Stomach (tissue), 19 donors: ENCODE measurements at places on chromosomes 7 and 10.

DNA sequence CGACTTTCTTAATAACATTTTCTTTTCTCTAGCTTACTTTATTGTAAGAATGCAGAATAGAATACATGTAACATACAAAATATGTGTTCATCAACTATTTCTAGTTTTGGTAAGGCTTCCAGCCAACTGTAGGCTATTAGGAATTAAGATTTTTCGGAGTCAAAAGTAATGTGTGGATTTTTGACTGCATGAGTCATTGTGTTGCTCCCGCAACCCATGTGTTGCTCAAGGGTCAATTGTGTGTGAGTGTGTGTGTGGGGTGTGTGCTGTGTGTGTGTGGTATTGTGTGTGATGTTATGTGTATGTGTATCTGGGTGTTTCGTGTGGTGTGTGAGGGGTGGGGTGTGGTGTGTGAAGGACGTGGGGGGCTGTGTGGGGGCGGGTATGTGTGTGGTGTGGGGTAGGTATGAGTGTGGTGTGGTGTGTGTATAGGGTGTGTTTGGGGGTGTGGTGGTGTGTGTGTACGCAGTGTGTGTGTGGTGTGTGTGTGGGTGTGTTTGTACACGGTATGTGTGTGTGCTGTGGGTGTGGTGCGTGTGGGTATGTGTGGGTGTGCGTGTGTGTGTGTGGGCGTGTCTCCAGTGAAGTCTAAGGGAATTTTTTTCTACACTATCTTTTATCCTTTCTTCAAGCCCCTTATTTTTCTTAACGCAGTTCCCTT is 60.5 kb downstream of the RSU1 start:
- H3K27me3 ChIP-seq: no peaks in the 10 kb centered on the region
- H3K36me3 ChIP-seq: peaks cover 38% of the 10 kb centered on the region
- no peak for DNase-seq
- no peaks in the 10 kb centered on the region for H3K4me1 ChIP-seq

DNA sequence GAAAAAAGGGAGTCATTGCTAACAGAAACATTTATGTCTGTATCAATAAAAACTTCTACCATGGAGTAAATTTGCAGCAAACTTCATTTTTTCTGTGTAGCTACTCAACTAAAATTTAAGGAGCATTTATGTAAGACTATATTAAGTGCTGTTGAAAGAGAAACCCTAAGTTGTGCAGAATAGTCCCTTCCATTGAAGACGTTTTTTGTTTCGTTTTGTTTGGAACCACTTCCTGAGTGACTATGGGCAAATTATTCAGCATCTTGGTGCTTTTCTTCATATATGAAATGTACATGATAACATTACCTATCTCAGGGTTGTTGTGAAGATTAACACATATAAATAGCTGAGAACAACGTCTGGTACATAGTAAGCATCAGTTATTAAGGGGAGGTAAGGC is 24.3 kb downstream of the SEM1 start:
- H3K36me3 ChIP-seq: no peaks in the 10 kb centered on the region
- DNase-seq: no peak
- H3K4me1 ChIP-seq: no peaks in the 10 kb centered on the region
- H3K27me3 ChIP-seq: no peaks in the 10 kb centered on the region
- H3K4me3 ChIP-seq: no peak overlapping the region
- no peak overlapping the region for H3K27ac ChIP-seq

- no peaks in the 10 kb centered on the region for H3K27me3 ChIP-seq
- no peak overlapping the region for H3K4me3 ChIP-seq
- no peaks in the 10 kb centered on the region for H3K36me3 ChIP-seq
Measured at GRCh38 chr7:103524042-103524907, 78.3 kb upstream of the SLC26A5 start.

- no peaks in the 10 kb centered on the region for H3K36me3 ChIP-seq
- DNase-seq: peak; percentile 41
- H3K4me1 ChIP-seq: no peaks in the 10 kb centered on the region
- H3K27me3 ChIP-seq: no peaks in the 10 kb centered on the region
- H3K4me3 ChIP-seq: no peak overlapping the region
Measured at GRCh38 chr10:20608503-20608902, 288.6 kb downstream of the NEBL start.

DNA sequence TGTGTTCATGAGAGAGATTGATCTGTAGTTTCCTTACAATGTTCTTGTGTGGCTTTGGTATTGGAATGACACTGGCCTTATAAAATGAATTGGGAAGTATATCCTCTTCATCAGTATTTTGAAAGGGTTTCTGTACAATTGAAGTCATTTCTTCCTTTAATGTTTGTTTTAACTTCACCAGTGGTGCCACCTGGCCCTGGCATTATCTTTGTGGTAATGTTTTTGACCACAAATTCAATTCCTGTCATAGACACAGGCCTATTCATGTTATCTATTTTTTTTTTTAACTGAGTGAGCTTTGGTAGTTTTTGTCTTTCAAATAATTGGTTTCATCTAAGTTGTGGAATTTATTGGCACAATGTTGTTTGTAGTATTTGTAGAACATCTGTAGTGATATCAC is 127.7 kb downstream of the CDK14 start:
- no peaks in the 10 kb centered on the region for H3K27me3 ChIP-seq
- no peak for DNase-seq
- H3K36me3 ChIP-seq: no peaks in the 10 kb centered on the region
- H3K4me1 ChIP-seq: peaks cover 61% of the 10 kb centered on the region
- H3K27ac ChIP-seq: peak overlapping the region; percentile 78

GRCh38 chr7:55117286-55117685 is 98.5 kb downstream of the EGFR start:
- H3K4me3 ChIP-seq: no peak overlapping the region
- H3K27me3 ChIP-seq: no peaks in the 10 kb centered on the region
- no peak overlapping the region for H3K27ac ChIP-seq
- no peak for DNase-seq

DNA sequence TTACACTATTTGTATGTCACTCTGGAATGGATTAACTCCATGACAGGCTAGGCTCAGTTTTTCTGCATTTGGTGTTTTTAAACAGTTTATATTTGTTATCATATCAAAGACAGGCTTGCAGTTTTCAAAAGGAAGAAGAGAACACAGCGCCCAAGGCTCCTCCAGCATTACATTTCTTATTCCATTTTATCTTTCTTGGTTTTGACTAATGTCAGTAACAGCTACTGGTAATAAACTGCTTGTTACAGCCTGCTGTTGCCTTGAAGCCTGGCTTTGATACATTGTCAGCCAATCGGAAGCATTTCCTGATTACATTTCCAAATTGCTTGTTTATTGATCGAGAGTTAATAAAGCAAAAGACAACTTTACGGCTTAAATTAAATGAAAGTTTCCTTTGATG is 166.0 kb upstream of the MDFIC start:
- H3K27ac ChIP-seq: no peak overlapping the region
- no peaks in the 10 kb centered on the region for H3K27me3 ChIP-seq
- no peaks in the 10 kb centered on the region for H3K4me1 ChIP-seq

GRCh38 chr7:124276005-124276622 is 243.2 kb upstream of the TMEM229A start:
- H3K4me3 ChIP-seq: no peak overlapping the region
- DNase-seq: no peak
- no peaks in the 10 kb centered on the region for H3K36me3 ChIP-seq
- no peaks in the 10 kb centered on the region for H3K4me1 ChIP-seq
- no peaks in the 10 kb centered on the region for H3K27me3 ChIP-seq
- no peak overlapping the region for H3K27ac ChIP-seq

DNA sequence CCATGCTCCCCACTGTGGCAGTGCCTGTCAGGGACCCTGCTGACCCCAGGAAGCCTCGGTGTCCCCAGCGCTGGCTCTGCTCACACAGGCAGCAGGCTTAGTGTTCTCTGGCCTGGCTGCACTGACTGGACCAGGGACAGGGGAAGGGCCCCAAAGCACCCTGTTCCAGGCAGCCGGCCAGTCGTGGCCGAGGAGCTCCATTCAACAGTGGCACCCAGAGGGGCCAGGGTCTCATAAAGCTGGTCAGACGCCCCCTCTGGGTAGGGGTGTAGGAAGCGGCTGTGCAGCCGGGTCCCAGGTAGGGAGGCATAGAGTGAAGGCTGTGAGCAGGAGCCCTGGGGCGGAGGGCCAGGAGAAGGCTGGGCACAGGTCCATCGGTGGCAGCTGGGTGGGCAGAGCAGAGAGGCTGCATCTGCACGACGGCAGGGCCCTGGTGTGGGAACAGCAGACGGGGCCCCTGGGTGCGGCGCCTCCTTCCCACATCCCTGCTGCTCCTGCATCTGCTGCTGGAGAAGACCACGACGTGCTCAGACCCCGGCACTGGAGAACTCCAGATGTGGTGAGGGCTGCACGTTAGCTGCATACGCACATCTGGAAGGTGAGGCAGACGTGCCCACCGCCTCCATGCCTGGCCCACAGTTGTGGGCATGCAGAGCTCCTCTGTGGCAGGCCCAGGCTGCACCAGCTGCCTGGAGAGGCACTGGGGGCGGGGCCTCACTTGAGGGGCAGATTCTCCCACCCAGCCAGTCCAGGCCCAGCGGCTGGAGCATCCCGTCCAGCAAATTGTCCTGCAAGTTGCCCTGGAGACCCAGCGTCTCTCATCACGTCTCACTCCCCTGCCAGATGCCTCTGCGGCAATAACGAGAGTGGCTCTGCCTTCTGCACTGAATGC is 25.1 kb downstream of the MNX1 start:
- DNase-seq: peak; percentile 21
- H3K27ac ChIP-seq: no peak overlapping the region
- H3K4me1 ChIP-seq: no peaks in the 10 kb centered on the region
- no peaks in the 10 kb centered on the region for H3K27me3 ChIP-seq
- peaks cover 5% of the 10 kb centered on the region for H3K36me3 ChIP-seq

GRCh38 chr10:26380815-26381214 is 57.3 kb upstream of the APBB1IP start:
- H3K27ac ChIP-seq: no peak overlapping the region
- no peak for DNase-seq

- no peaks in the 10 kb centered on the region for H3K27me3 ChIP-seq
- H3K4me1 ChIP-seq: peaks cover 14% of the 10 kb centered on the region
Measured at GRCh38 chr10:91579329-91579985, 53.4 kb downstream of the PPP1R3C start.

GRCh38 chr7:63900394-63901203 is 98.0 kb upstream of the ZNF722 start:
- H3K27me3 ChIP-seq: no peaks in the 10 kb centered on the region
- peak overlapping the region; percentile 80 for H3K27ac ChIP-seq
- H3K36me3 ChIP-seq: no peaks in the 10 kb centered on the region

DNA sequence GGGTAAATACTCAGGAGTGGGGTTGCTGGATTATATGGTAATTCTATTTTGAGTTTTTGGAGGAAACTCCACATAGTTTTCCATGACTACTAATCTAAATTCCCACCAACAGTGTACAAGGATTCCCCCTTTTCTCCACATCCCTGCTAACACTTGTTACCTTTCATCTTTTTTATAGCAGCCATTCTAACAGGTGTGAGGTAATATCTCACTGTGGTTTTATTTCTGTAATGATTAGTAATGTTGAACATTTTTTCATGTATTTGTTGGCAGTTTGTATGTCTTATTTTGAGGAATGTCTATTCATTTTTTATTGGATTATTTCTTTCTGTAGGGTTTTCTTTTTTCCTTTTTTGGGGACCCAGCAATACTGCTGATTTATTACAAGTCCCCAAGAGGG is 14.9 kb downstream of the TAF3 start:
- H3K27ac ChIP-seq: no peak overlapping the region
- no peak for DNase-seq
- no peaks in the 10 kb centered on the region for H3K27me3 ChIP-seq
- peaks cover 18% of the 10 kb centered on the region for H3K36me3 ChIP-seq
- peaks cover 8% of the 10 kb centered on the region for H3K4me1 ChIP-seq
- H3K4me3 ChIP-seq: no peak overlapping the region

- no peak for DNase-seq
- no peaks in the 10 kb centered on the region for H3K36me3 ChIP-seq
- no peak overlapping the region for H3K4me3 ChIP-seq
- no peaks in the 10 kb centered on the region for H3K27me3 ChIP-seq
- H3K27ac ChIP-seq: no peak overlapping the region
- no peaks in the 10 kb centered on the region for H3K4me1 ChIP-seq
Measured at GRCh38 chr7:92963566-92963965, 127.2 kb upstream of the CDK6 start.

DNA sequence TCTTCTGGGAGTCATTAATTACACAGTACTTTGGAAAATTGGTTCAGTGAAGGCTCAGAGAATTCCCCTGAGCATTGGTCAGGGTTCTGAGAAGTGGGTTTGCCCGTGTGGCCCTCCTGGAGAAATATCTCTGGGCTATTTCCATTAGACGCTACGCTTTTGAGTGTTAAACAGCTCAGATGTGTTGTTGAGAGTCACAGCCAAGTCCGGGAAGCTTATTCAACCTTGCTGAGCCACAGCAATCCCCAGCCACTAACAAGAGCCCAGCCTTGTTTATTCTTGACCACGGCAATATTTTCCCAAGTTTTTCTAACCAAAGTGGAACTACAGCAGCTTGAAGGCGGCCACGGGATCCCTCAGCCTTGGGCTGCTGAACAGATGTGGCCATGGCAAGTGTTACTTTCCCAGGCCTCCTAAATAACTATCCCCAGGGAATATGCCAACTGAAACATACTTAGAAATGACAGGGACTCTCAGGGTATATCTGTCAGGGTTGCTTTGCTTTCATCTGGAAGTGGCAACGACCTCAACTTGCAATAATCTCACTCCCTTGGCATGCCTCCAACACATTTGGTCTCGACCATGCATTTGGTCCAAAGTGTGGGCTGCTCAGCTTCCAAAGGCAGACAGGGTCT is 214.7 kb downstream of the EMX2 start:
- no peak for DNase-seq
- no peak overlapping the region for H3K27ac ChIP-seq
- no peaks in the 10 kb centered on the region for H3K4me1 ChIP-seq
- H3K27me3 ChIP-seq: peaks cover 18% of the 10 kb centered on the region

GRCh38 chr10:29535778-29536453 is 98.9 kb downstream of the SVIL start:
- peak; percentile 39 for DNase-seq
- no peaks in the 10 kb centered on the region for H3K27me3 ChIP-seq
- H3K4me1 ChIP-seq: peaks cover 45% of the 10 kb centered on the region
- no peak overlapping the region for H3K4me3 ChIP-seq

- H3K27me3 ChIP-seq: no peaks in the 10 kb centered on the region
- peaks cover 46% of the 10 kb centered on the region for H3K36me3 ChIP-seq
- no peak for DNase-seq
- no peak overlapping the region for H3K27ac ChIP-seq
- no peak overlapping the region for H3K4me3 ChIP-seq
Measured at GRCh38 chr10:132359305-132360040, 27.5 kb downstream of the LRRC27 start.

DNA sequence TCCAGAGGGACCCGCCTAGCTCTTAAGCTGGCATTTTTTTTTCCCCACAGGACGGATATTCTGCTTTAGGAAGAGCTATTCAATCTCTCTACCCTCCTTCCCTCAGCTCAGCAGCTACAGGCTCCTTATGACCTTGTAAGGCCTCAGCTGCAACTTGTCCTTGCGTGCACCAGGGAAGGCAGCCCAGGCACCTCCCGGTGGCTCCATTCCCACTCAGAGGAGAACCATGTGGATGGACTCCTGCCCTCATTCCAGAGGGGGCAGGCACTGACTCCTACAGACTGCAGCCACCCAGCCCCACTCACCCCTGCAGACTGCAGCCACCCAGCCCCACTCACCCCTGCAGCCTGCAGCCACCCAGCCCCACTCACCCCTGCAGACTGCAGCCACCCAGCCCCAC is 73.7 kb downstream of the ITIH5 start:
- H3K4me3 ChIP-seq: no peak overlapping the region
- no peaks in the 10 kb centered on the region for H3K36me3 ChIP-seq
- no peaks in the 10 kb centered on the region for H3K4me1 ChIP-seq
- H3K27me3 ChIP-seq: no peaks in the 10 kb centered on the region
